ENCODE measurements at places on chromosomes 2 and 18.

DNA sequence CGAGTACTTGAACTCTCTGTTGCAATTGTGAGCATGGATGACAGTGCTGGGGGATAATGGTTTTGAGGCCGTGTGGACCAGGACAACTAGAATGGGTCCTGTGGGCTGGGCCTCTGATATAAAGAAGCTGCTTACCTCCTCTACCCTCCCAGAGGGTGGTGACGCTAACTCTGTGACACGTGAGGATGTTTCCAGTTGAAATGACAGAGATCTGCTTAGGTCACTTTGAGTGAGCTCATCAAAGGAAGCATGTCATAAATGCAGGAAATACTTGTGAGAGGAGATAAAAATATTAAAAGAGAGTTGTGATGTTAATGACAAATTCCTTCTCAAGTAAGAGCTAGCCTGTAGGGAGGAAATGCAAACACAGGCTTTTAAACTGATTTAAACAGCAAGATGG is 16.4 kb downstream of the RMC1 start:
- no peaks in the 10 kb centered on the region for H3K27me3 ChIP-seq
- no peak for DNase-seq
- H3K36me3 ChIP-seq = peaks cover 46% of the 10 kb centered on the region
- H3K4me3 ChIP-seq = no peak overlapping the region
- no peaks in the 10 kb centered on the region for H3K4me1 ChIP-seq

GRCh38 chr2:160210599-160211138 is 10.6 kb upstream of the ITGB6 start:
- no peaks in the 10 kb centered on the region for H3K4me1 ChIP-seq
- H3K4me3 ChIP-seq = no peak overlapping the region
- no peak overlapping the region for H3K27ac ChIP-seq
- no peaks in the 10 kb centered on the region for H3K27me3 ChIP-seq
- peak; percentile 70 for DNase-seq

- H3K36me3 ChIP-seq = peaks cover 7% of the 10 kb centered on the region
- no peaks in the 10 kb centered on the region for H3K4me1 ChIP-seq
- no peaks in the 10 kb centered on the region for H3K27me3 ChIP-seq
- no peak for DNase-seq
- H3K4me3 ChIP-seq = no peak overlapping the region
Measured at GRCh38 chr2:43950383-43951008, 45.3 kb downstream of the LRPPRC start.

- H3K36me3 ChIP-seq = no peaks in the 10 kb centered on the region
- no peak overlapping the region for H3K27ac ChIP-seq
- H3K4me1 ChIP-seq = no peaks in the 10 kb centered on the region
- no peak overlapping the region for H3K4me3 ChIP-seq
- no peaks in the 10 kb centered on the region for H3K27me3 ChIP-seq
Measured at GRCh38 chr2:104939570-104940217, 85.8 kb downstream of the POU3F3 start.

DNA sequence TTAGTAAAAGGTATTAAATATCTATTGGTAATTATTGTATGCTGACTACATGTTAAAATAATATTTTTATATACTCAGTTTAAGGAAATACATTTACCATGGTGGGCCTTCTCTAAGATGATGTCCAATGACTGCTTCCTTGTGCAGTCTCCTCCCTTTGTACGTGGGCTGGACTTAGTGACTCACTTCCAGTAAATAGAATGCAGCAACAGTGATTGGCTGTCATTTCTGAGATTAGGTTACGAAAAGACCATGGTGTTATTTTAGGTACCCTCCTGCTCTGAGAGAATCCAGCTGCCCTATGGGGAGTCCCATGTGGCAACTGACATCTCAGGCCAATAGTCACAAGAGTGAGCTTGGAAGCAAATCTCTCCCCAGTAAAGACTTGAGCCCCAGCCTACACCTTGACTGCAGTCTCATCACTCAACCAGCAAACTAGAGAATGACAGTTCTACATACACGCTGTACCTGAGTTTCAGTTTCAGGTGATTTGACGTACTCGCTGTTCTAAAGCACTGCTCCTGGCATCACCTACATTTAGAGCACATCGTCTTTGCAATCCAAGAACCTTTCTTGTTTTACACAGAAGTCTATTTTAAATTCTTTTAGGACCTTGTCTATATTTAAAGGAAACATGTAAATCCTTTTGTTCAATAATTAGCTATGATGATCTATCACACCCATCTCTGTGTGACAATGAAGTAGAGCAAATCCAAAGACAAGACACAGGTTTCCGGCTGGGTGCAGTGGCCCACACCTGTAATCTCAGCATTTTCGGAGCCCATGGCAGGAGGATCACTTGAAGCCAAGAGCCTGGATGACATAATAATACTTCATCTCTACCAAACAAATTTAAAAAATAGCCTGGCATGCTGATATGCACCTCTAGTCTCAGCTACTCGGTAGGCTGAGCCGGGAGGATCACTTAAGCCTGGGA is 87.2 kb downstream of the COBLL1 start:
- H3K4me3 ChIP-seq = no peak overlapping the region
- H3K27ac ChIP-seq = no peak overlapping the region
- peaks cover 7% of the 10 kb centered on the region for H3K4me1 ChIP-seq
- DNase-seq = no peak
- no peaks in the 10 kb centered on the region for H3K27me3 ChIP-seq
- H3K36me3 ChIP-seq = no peaks in the 10 kb centered on the region

Measured in sigmoid colon (tissue), 7 donors.